ENCODE measurements at places on chromosomes 12 and 14. TPM values are rescaled to one million over a fixed set of nuclear protein-coding genes. Genes with fewer than 3 reads are reported as not detected.

DNA sequence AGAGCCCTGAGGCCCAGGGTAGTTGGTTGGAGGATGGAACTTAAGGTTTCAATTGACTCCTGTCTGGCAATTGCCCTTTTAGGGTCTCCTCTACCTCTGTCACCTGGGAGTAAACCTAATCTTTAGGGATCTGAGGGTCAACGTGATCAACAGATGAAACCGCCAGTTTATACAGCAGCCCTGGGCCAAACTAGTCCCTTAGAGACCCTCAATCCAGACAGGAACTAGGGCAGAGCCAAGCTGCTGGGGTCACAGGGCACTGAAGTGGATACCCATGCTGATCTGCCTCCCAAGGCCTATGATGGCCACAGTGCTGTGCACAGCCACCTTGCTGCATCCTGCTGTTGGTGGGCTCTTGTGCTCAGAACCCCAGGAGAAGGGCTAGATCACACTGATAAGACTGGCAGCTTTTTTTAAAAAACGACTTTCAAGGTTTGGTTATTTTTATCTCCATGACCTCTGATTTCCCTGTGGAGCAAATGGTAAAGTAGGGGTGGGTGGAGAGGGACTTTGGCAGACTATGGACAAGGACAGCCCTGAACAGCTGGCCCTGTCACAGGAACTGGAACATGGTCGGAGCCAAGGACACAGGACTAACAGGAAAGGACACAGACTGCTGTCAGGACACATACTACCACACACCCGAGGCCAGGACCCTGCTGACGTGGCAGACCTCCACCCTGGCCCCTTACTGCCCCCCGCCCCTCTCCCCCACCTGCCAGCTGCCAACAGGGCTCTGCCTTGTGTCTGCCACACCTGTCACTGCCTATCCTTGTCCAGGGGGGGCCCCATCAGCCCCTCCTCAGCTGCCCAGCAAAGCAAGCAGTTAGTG lies 474 bp downstream of the FITM1 start:
- DNase-seq = peak; percentile 57

DNA sequence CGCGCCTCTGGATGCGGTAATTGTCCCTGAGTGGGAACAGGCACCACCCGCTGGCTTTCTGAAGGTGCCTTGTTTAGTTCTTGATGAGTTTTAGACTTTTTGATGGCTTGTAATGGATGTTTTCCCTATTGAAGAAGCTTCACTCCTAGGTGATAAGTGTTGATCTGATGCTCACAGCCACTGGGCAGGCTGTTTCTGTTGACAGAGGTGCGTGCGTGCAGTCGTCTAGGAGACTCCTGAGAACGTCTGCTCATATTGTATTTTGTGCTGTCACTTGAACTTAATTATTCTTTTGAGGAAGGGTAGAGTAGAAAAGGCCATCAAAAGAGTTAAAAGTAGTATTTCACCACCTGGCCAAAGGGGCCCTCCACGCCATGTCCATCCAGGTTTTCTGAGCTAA lies 70.5 kb downstream of the EP400 start:
- no peak for DNase-seq

DNA sequence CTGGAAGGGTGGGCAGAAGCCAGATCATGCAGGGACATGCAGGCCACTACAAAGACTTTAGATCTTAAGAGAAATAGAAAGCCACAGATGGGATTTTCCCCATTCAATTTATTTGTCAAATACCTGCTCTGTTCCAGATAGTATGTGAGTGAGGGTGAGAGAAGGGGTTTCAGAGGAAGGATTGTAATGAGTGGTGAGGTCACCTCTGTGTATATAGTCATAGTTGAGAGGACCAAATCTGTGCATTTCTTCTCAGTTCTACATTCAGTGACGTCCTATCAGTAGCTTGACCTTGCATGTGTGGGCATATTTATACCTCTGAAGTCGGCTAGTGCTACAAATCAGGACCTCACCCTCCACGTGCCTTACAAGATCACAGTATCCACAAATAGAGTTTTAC lies 31.2 kb upstream of the RBM19 start:
- no peak for DNase-seq

- DNase-seq = no peak
These were observed 72.8 kb downstream of the TNFAIP2 start for GRCh38 chr14:103195828-103196615.

DNA sequence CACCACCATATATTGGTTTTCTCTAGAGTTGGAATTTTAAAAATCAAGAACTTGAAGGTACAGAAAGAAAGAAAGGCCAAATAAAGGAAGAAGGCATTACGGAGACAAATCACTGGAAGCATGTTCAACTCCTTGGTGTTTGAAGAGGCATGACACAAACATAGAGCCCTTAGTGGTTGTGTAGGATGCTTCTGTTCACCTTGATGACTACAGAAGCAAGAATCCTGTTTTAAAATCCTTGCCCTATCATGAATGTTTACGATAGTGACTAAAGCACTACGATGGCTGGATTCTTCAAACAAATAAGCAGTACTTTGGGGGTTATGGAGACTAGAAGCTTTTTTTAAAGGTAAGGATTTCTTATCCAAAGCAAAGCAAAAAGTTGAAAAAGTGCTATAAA lies 10.3 kb upstream of the ISM2 start:
- no peak for DNase-seq

DNA sequence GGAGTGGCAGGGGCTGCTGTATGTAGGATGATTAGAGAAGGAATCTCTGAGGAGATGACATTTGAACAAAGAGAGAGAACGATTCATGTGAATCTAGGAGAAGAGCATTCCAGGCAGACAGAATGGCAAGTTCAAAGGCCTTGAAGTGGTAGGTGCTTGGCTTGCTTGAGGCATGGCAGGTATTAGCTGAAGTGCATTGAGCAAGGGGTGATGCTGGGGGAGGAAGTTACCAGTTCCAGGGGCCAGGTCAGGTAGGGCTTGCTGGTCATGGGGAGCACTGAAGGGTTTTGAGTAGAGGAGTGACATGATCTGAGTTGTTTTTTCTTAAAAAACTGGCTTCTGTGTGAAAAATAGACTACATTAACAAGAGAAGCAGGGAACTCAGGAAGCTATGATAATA lies 71.8 kb downstream of the SPATS2 start:
- no peak for DNase-seq

Gene CELA1
- 0.31 TPM for total RNA-seq

DNA sequence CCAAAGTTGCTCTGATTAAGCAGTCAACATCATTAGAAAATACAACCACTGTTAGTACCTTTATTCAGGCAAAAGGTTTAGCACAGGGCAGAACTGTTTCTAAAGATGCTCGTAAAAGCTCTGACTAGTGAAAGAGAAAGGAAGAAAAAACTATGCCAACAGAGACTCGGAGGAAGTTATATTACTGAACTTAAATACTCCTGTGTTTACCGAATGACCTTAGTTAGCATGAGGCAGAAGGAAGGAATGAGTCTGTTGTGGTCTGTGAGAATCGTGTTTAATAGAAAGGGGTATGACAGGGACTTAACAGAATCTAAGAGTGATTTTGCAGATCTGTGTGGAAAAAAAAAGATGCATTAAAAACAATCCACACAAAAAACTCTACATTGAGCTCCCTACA lies 84.1 kb upstream of the OVCH1 start:
- no peak for DNase-seq

DNA sequence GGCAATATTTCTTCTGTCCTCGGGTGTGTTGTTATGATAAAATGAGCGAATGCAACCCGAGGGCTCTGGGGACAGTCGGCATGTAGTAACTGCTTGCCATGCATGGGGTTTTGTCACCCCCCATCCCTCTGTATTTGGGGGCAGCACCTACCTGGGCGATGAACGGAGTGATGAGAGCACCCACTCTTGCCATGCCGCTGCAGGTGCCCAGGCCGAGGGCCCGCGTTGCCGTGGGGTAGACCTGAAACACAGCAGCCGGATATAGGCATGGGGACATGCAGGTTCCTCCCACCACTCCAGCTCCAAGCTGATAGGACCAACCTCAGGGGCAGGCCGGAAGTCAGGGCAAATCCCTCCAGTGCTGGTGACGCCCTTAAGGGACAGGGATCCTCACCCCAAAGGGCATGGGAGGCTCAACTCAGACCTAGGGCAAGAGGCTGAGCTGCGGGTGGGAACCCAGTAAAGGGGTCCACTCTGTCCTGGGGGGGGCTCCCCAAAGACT lies 35.8 kb downstream of the DAO start:
- DNase-seq = no peak

DNA sequence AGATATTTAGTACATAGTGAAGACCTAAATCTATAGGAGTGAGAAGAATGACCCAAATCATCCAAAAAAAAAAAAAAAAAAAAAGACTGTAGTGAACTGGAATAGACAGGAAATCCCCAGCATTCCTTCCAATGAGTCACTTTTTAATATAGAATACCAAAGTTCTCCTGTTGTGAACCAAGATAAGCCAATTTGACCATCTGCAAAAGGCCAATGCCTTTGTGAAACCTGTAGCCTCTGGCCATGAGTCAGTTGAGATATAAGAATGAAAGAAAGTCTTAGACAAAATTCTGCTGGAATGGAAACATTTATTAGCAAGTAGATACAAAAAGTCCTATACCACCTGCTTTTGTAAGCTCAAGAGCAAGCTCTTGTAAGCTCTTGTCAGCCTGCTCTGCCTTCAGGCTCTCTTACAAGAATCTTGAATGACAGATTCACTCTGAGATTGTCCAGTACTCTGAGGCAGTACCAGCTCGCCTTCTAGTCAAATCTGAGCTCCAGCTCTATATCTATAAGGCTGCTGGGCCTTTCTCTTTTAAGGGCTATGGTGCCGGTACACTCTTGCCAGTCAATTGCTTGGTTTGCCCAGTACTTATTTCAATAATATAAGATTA lies 243.0 kb upstream of the TMTC1 start:
- no peak for DNase-seq

Gene TTC9
- 1.5 TPM for total RNA-seq

Gene NOVA1
- total RNA-seq = not detected

Gene RNASE7
- not detected for total RNA-seq

- DNase-seq = no peak
These were observed 27.4 kb downstream of the RAB21 start for GRCh38 chr12:71782017-71782416.

- no peak for DNase-seq
These were observed 8.7 kb downstream of the SLC11A2 start for GRCh38 chr12:51017452-51017851.

- DNase-seq = no peak
These were observed 37.2 kb downstream of the RAD51B start for GRCh38 chr14:67856827-67857226.

DNA sequence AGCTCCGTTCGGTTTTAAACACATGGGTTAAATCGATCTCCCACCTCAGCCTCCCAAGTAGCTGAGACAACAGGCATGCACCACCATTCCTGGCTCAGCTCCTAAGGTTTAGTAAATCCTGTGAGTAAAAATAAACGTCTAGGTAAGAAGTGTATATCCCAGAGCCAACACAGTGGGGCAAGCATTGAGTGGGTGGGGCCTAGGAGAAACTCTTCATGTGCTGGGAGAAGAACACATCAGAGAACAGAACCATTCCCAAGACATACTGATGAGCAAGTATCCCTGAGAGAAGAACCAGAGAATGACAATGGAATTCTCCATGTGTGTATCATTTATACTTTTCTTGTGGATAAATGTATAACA lies 86.3 kb downstream of the SEC23A start:
- no peak for DNase-seq

Gene REP15
- total RNA-seq = 0.56 TPM

Gene GRIN2B
- total RNA-seq = not detected
